ENCODE measurements at places on chromosomes 2 and 18.
A peak's percentile ranks its signal among the peaks of the same experiment; 100 is the strongest.

GRCh38 chr2:126857502-126857901 is 41.2 kb upstream of the TEX51 start:
- DNase-seq, result no peak

DNA sequence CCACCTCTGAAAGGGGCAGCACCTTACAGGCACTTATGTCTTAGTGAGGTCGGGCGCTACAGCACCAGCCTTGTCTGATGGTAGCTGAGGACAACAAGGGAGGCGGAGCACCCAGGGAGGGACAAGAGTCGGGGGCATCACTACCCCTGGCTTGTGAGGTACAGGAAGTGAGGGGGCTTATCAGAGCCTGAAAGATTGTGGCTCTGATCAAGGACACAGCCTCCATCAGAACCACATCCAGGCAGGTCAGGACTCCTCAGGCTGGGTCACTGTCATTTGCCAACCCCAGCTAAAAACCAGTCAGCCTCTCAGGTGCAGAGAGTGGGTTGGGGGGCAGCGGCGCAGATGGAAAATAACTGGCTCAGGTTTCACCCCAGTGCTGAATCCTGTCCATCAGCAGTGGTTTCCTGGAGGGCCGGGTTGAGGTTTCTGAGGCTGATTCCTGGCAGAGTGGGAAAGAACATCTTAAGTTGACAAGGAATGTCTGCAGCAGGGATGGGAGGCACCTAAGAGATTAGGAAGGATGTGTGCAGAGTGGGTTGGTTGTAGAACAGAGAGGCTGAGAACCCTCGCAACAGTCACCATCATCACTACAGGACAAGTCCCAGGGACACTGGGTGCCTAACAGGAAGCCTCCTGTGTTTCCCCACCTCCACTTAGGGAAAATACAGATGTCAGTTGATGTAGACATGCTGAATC is 45.3 kb downstream of the FBLN7 start:
- DNase-seq, result no peak

DNA sequence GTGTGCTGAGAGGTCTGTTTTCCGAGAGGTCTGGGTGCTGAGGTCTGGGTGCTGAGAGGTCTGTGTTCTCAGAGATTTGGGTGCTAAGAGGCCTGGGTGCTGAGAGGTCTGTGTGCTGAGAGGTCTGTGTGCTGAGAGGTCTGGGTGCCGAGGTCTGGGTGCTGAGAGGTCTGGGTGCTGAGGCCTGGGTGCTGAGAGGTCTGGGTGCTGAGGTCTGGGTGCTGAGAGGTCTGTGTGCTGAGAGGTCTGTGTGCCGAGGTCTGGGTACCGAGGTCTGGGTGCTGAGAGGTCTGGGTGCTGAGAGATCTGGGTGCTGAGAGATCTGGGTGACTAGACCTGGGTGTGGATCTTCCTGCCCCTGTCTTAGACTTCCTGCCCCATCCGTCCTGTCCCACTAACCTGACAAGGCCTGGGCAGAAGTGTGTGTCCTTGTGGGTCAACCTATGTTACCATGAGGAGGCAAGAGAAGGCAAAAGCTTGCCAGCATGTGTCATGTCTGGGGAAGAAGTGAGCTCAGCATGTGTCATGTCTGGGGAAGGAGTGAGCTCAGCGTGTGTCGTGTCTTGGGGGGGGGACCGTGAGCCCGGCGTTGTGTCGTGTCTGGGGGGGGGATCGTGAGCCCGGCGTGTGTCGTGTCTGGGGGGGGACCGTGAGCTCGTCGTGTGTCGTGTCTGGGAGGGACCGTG is 69.3 kb downstream of the KCNG2 start:
- no peak for DNase-seq

DNA sequence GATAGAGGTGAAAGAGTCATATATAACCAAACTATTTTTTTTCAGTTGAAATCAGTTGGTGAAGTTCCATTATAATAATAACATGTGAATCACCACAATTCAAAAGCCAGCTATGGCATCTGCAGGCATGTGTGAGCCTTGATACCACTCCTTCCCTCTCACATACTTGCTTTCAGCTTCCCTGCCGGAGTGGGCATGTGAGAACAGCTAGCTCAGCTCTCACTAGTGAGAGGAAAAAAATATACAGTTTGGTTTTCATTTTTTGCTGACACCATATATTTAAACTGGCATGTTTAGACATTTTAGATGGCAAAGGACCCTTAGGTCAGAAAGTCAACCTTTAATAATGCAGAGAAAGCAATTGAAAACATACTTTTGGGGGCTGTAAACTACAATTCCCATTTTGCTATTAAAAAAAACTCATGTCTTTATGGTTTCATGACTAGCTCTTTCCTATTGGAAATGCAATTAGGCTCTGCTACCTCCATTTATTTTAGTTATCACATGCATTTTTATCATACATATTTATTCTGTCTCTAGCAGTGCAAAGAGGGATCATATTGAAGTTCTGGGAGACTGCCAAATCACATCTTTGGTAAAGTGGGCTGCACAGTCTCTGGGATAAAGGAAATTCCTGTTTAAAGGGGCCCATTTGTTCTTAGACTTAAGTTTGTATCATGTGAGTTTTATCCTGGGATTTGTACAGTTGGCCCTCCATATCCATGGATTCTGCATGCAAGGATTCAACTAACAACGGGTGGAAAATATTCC is 33.2 kb upstream of the SLC40A1 start:
- peak; percentile 21 for DNase-seq

DNA sequence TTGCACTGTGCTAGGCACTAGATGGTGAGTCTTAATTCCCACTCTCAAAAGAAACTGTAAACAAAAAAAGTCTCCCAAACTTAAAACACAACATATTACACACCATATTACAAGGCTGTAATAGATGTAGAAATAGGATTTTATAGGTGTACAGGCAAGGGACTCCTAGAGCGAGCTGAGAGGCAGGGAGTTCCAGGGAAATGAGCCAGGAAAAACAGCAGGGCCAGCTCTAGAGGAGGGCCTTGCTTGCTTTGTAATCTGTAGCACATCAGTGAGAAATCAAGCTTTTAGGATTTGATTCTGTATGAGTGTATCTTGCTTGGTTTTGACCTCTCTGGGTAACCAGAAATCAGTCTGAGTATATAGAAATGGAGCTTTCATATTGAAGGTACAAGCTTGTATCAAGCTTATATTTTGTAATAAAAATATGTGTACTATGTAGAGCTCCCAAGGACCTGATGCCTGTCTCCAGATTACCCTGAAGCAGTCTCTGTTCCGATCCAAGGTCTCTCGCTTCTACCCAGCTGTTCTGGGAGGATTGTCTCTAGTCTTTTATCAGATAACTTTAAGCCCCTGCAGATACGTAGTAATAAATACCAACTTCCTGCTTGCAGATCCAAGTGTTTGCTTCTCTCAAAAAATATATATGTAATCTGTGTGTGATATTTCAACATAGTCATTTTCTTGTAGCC is 73.0 kb downstream of the MYO1B start:
- DNase-seq, result peak; percentile 69

GRCh38 chr2:231704017-231704416 is 4.3 kb upstream of the PTMA start:
- no peak for DNase-seq

DNA sequence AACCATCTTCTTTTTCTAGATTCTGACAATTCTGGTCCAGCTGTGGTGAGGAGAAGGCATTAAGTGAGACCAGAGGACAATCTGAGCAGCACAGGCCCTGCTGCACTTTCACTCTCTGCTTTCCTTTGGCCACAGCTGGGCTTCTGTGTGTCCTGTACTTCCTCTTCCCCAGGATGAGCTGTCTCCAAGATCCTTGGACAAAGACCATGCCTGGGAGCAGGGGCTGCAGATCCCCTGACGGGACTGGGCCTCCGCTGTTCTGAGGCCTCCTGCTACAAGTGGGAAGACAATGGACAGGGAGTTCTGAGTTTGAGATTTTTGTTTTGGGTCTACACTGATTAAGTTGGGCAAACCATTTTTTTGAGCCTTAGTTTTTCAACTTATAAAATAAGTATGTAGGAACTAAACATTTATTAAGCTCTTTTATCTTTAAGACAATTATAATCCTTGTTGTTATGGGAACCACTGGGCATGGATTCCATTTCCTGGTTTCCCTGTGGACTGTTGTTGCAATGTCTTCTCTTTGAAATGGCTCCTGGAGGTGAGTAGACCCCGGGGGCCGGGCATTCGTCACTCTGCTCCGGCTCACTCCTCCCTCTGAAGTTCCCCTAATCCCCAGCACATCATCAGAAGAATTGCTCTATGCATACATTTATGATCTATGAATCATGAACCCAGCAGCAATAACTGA is 266.6 kb downstream of the ACTR3 start:
- no peak for DNase-seq

GRCh38 chr18:55115606-55116005 is 156.3 kb upstream of the CCDC68 start:
- DNase-seq, result no peak

DNA sequence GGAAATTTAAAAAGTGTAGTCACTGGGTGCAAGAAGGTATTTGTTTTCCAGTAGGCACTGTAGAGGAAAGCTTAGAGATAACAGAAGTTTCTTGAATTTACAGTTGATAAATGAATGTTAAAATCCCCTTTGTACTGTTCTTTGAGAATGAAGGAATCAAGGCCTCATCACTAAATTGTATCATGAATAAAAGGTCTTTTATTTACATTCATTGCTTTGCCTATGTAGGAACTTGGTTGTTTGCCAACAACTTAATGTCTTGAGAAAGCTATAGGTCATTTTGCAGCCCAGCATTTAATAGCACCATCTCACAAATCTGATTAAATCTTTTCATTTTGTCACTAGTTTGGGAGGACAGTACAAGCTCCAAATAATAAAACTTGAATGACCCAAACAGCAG is 213.9 kb upstream of the ITGA4 start:
- DNase-seq, result no peak

GRCh38 chr2:774436-774835 is 97.2 kb upstream of the TMEM18 start:
- DNase-seq, result no peak

- no peak for DNase-seq
Measured at GRCh38 chr2:20766798-20767644, 55.9 kb downstream of the LDAH start.

GRCh38 chr2:238945433-238946150 is 97.7 kb downstream of the TWIST2 start:
- no peak for DNase-seq

DNA sequence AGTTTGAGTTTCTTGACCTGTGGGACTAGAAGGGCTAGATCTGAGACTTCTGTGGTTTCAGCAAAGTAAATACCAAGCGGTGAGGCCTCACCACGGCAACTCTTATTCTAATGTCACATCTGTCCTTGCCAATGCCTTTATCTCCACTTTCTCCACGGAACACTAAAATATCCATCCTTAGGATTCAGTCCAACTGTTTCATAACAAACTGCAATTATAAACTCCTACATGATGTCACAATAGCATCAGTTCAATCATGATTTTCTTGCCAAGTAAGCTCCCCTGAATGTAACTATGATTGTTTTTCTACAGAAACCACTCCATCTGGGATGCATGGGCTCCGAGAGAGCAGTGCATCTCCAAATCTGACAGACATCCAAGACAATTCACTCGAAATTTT is 79.6 kb downstream of the LRATD1 start:
- no peak for DNase-seq

DNA sequence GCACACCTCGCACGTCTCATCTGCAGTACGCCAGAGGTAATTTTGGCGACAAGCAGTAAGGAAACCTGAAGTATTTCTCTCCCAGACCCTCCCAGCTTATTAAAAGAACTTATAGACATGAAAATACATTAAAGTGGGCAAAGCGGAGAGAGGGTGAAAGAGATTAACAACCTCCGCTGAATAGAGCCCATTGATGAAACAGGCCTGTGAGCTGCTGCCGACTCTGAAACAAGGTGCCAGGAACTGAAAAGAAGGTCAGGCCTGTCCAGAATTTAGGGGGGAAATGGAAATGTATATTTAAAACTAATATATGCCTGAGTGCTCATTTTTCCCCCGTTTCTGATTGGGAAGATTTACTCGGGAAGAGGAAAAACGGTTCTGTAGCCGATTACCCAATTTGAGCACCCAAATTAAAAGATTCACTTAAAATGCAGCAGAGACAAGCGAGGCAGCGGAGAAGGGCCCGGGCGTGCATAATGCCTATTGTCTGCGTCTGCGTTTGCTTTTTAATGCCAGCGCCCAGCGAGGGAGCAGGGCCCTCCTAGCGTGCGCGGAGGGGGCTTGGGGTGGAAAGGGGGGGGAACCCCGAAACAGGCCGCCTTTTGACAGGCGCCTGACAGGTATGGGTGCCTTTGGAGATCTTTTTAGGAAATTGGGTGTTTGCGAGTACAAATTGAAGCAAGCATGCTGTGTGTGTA is 316.2 kb downstream of the GBX2 start:
- DNase-seq, result no peak

DNA sequence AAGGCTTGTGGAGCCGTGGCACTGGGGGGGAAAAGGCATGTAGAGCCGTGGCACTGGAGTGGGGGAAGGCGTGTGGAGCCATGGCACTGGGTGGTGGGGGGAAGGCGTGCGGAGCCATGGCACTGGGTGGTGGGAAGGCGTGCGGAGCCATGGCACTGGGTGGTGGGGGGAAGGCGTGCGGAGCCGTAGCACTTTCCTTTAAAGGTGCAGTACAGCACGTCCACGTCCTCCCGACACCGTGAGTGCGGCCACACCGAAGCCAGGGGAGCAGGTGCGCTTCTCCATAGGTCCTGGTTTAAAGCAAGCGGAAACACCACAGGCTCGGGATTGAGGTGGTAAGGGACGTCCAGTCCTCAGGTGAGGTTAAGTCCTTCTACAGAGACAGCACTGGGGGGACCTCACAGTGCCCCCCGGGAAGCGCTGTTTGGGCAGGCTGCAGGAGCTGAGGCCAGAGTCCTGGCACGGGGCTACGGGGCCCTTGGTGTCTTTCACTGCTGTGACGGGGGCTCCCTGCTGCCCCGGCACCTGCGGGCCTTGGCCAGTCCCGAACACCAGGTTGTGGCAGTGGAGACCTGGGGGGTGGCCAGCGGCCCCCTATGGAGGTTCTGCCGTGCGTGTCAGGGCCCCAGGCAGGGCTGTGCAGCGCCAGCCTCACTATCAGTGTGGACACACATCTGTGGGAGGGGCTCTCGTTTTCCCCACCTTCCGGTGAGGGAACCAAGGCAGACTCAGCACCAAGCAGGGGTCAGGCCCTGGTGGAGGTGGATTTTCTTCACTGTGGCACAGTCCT is 93.0 kb upstream of the CTDP1 start:
- no peak for DNase-seq

GRCh38 chr2:104402825-104403224 is 451.1 kb upstream of the POU3F3 start:
- DNase-seq, result no peak

DNA sequence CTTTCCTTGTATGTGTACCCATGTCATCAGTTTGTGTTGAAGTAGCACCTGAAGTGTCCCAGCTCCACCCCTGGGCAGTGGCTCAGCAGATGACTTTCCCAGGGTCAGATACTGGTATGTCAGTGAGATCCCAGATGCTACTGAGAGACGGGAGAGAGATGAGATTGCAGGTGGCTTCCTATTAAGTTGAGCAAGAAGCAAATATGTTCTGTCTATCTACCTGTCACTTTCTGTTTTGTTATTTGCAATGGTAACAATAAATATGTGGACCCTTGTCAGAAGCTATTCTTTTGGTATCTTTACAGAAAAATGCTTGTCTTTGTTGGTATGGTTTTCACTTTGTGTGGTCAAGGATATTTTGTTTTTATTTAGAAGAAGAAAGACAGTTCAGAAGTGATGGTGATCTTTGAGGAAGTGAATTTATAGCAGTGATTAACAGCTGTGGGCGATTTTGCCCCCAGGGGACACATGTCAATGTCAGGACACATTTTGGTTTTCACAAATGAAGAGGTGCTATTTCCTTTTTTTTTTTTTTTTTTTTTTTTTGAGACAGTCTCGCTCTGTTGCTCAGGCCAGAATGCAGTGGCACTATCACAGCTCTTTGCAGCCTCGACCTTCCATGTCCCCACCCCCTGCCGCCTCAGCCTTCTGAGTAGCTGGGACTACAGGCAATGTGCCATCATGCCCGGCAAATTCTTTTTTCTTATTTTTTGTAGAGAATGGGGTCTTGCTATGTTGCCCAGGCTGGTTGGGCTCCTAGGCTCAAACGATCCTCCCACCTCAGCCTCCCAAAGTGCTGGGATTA is 21.4 kb downstream of the MGAT5 start:
- no peak for DNase-seq
